ENCODE measurements at places on chromosomes 4 and X. TPM values are rescaled to one million over a fixed set of nuclear protein-coding genes. Genes with fewer than 3 reads are reported as not detected.

DGKQ gene
- 26.9 TPM for total RNA-seq

F11 gene
- total RNA-seq: 7.5 TPM

DNA sequence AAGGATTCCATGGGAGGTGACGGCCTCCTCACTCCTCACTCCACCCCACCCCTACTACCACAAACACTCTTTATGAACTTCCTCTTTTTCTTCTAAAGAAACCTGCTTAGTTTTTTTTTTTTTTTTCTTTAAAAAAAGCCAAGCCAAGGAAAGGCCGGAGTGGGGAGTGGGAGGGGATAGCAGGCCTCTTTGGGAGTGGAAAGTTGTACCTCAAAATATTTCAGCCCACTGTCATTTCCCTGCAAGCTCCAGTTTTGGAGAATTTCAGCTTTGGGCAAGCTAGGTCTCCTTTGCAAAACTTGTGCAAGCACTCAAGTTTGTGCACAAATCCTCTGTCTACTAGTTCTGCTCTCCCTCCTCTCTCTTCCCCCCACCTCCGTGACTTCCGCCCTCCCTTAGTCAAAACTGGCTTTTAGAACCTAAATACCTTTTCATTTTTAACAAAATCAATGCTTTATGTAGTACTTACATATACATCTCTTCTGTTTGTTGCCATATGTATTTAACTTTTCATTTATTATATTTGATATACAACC is 512 bp upstream of the ANTXR2 start:
- no peak for DNase-seq
- peak overlapping the region; percentile 87 for H3K27ac ChIP-seq
- no peaks in the 10 kb centered on the region for H3K27me3 ChIP-seq
- peaks cover under 1% of the 10 kb centered on the region for H3K36me3 ChIP-seq
- peak overlapping the region; percentile 79 for H3K4me3 ChIP-seq

DNA sequence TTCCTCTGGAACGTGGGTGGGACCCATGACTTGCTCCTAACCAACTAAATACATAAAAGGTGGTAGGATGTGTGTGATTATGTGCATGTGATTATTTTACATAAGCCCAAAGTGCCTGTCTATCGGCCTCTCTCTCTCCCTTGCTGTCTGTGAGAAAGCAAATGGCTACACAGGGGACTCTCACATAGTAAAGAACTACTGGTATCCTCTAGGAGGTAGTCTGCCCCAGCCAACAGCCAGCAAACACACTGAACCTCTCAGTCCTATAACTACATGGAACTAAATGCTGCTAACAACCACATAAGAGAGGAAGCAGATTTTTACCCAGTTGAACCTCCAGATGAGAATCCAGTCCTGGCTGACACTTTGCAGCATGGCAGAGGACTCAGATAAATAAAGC is 1249.4 kb downstream of the ADGRL3 start:
- H3K4me3 ChIP-seq: no peak overlapping the region
- H3K36me3 ChIP-seq: no peaks in the 10 kb centered on the region
- H3K4me1 ChIP-seq: no peaks in the 10 kb centered on the region

SLC6A14 gene
- 49.8 TPM for total RNA-seq

TASL gene
- 2.0 TPM for total RNA-seq

MAGEE2 gene
- 0.20 TPM for total RNA-seq

PPP2R2C gene
- total RNA-seq: not detected

TLR6 gene
- total RNA-seq: 3.2 TPM

- peaks cover 31% of the 10 kb centered on the region for H3K4me1 ChIP-seq
- no peak overlapping the region for H3K4me3 ChIP-seq
- H3K27ac ChIP-seq: peak overlapping the region; percentile 50
- H3K36me3 ChIP-seq: no peaks in the 10 kb centered on the region
- DNase-seq: peak; percentile 52
Observed at GRCh38 chr4:184805462-184806228, 20.1 kb downstream of the ACSL1 start.

FAM3A gene
- 50.1 TPM for total RNA-seq

GRCh38 chr4:116469582-116469981 is 615.8 kb downstream of the TRAM1L1 start:
- no peaks in the 10 kb centered on the region for H3K36me3 ChIP-seq
- H3K4me3 ChIP-seq: no peak overlapping the region
- DNase-seq: no peak
- no peaks in the 10 kb centered on the region for H3K4me1 ChIP-seq
- H3K27ac ChIP-seq: no peak overlapping the region

DNA sequence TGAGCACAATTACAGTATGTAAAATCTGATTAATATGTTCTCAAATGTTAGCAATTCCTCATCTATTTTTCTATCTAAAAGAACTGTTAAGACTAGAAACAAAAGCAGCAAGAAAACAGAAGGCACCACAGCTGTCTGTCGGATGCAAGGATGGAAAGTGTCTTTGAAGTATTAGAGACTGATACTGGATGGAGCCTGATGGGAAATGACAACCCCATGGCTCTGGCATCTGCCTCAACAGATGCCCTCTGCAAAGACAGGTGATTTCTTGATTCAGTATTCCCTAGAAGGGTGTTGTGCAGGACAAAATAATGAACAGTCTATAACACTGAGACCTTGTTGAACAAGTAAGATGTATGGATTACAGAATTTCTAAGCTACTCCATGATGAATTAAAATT is 19.7 kb downstream of the LRCH2 start:
- H3K4me1 ChIP-seq: no peaks in the 10 kb centered on the region
- no peak overlapping the region for H3K4me3 ChIP-seq
- H3K27ac ChIP-seq: no peak overlapping the region

DNA sequence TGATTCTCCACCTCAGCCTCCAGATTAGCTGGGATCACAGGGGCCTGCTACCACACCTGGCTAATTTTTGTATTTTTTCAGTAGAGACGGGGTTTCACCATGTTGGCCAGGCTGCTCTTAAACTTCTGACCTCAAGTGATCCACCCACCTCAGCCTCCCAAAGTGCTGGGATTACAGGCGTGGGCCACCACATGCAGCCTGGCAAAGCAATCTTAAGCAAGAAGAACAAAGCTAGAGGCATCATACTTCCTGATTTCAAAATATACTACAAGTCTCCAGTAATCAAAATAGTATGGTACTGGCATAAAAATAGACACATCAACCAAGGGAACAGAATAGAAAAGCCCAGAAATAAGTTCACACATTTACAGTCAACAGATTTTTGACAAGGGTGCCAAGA is 12.8 kb upstream of the F8A1 start:
- no peak for DNase-seq
- no peak overlapping the region for H3K27ac ChIP-seq
- no peaks in the 10 kb centered on the region for H3K27me3 ChIP-seq

- no peaks in the 10 kb centered on the region for H3K27me3 ChIP-seq
- H3K27ac ChIP-seq: peak overlapping the region; percentile 76
- H3K36me3 ChIP-seq: no peaks in the 10 kb centered on the region
- peak; percentile 34 for DNase-seq
Observed at GRCh38 chr4:56656346-56656643, 24.8 kb downstream of the HOPX start.

STS gene
- total RNA-seq: 5.2 TPM

- H3K27me3 ChIP-seq: no peaks in the 10 kb centered on the region
- no peak for DNase-seq
- H3K36me3 ChIP-seq: peaks cover 6% of the 10 kb centered on the region
- H3K4me1 ChIP-seq: no peaks in the 10 kb centered on the region
- H3K27ac ChIP-seq: no peak overlapping the region
Observed at GRCh38 chrX:53256446-53257041, 24.8 kb downstream of the IQSEC2 start.

SATL1 gene
- total RNA-seq: not detected

TMPRSS11B gene
- not detected for total RNA-seq

- H3K27me3 ChIP-seq: no peaks in the 10 kb centered on the region
- H3K27ac ChIP-seq: no peak overlapping the region
- peaks cover 7% of the 10 kb centered on the region for H3K36me3 ChIP-seq
- no peak for DNase-seq
Observed at GRCh38 chr4:150579551-150580234, 2.3 kb upstream of the MAB21L2 start.

CTAG1B gene
- total RNA-seq: not detected

DNA sequence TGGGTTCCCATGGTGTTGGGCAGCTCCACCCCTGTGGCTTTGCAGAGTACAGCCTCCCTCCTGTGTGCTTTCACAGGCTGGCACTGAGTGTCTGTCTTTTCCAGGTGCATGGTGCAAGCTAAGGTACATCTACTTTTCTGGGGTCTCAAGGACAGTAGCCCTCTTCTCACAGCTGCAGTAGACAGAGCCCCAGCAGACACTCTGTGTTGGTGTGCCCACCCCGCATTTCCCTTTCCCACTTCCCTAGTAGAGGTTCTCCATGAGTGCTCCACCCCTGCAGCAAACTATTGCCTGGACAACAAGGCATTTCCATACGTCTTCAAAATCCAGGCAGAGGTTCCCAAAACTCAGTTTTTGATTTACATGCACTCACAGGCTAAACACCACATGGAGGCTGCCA is 143.0 kb downstream of the TECRL start:
- no peaks in the 10 kb centered on the region for H3K27me3 ChIP-seq
- no peak overlapping the region for H3K27ac ChIP-seq
- H3K36me3 ChIP-seq: no peaks in the 10 kb centered on the region
- DNase-seq: no peak
- H3K4me1 ChIP-seq: no peaks in the 10 kb centered on the region
- H3K4me3 ChIP-seq: no peak overlapping the region

- H3K4me1 ChIP-seq: no peaks in the 10 kb centered on the region
- no peak overlapping the region for H3K4me3 ChIP-seq
- H3K27ac ChIP-seq: no peak overlapping the region
- no peak for DNase-seq
- H3K27me3 ChIP-seq: no peaks in the 10 kb centered on the region
- H3K36me3 ChIP-seq: no peaks in the 10 kb centered on the region
Observed at GRCh38 chrX:130916636-130917422, 13.8 kb upstream of the ENOX2 start.

- H3K27ac ChIP-seq: no peak overlapping the region
- no peaks in the 10 kb centered on the region for H3K4me1 ChIP-seq
- no peak overlapping the region for H3K4me3 ChIP-seq
- H3K36me3 ChIP-seq: no peaks in the 10 kb centered on the region
- no peaks in the 10 kb centered on the region for H3K27me3 ChIP-seq
Observed at GRCh38 chr4:74612837-74613236, 167.9 kb downstream of the AREG start.

DNA sequence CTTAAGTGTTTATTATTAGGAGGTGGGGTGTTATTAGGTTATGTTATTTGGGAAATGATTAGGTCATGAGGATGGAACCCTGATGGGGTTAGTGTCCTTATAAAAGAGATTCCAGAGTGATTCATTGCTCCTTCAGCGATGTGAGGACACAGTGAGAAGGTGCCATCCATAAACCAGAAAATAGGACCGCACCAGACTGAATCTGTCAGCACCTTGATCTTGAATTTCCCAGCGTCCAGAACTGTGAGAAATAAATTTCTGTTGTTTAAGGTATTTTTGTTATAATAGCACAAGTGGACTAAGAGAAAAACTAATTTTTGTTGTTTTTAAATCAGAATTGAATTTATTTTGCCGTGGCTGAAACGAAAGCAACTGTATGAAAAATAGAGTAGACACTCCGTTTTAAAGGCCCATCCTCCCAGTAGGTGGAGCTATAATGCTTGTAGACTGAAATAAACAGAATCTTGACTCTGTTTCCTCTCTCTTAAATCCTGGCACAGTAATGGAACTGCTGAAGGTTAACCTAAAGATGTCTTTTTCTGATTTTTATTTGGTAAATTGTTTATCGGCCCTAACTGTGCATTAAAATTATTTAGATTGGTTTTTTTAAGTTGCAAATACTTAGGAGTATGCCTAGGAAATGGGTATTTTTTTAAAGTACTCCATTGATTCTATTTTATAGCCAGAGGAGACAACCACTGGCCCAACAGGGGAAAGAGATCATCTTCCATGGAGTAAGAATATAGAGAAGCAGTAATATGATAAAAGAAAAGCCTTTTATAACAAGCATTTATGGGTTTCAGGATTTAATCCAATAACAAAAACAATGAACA is 133.2 kb upstream of the ADAMTS3 start:
- peak overlapping the region; percentile 41 for H3K4me3 ChIP-seq
- no peaks in the 10 kb centered on the region for H3K36me3 ChIP-seq
- no peak overlapping the region for H3K27ac ChIP-seq
- no peaks in the 10 kb centered on the region for H3K27me3 ChIP-seq
- no peaks in the 10 kb centered on the region for H3K4me1 ChIP-seq

DNA sequence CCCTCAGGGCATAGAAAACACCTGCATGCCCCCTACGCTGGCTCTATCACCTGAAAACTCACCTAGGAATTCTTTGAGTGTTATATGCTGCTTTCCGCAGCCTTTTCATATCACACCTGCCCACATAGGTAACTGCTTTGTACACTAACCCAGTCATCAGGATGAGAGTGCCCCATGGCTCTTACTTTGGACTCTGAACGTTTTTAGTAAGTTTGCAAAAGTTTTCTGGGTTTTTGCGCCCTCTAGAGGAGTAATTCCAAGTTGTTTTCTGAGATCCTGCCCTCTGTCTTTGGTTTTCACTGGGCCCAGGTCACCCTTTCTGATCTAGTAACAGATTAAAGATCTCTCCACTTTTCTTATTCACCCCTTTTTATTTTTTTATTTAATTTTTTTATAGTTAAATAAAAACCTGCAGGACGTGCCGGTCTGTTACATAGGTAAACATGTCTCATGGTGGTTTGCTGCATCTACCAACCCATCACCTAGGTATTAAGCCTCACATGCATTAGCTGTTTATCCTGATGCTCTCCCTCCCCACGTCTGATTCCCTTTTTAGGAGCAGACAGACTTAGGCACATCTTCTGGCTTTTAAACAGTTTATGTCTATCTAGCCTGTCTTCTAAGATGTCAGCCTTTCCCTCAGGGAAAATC is 139.2 kb downstream of the NWD2 start:
- no peak overlapping the region for H3K4me3 ChIP-seq
- no peak overlapping the region for H3K27ac ChIP-seq
- peaks cover under 1% of the 10 kb centered on the region for H3K4me1 ChIP-seq
- H3K27me3 ChIP-seq: no peaks in the 10 kb centered on the region

DNA sequence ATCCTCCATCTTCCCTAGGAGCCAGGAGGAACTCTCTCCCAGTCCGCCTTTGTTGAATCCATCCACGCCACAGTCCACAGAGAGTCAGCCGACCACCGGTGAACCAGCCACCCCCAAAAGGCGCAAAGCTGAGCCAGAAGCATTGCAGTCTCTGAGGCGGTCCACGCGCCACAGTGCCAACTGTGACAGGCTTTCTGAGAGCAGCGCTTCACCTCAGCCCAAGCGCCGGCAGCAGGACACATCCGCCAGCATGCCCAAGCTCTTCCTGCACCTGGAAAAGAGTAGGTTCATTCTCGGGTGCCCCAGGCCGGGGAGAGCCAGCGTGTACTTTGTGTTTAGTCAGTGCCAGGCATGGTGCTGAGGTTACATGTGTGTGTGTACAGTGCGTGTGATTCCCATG is 7.4 kb downstream of the MSL3 start:
- H3K4me1 ChIP-seq: no peaks in the 10 kb centered on the region
- DNase-seq: no peak
- no peaks in the 10 kb centered on the region for H3K36me3 ChIP-seq
- H3K27me3 ChIP-seq: no peaks in the 10 kb centered on the region
- H3K27ac ChIP-seq: no peak overlapping the region

Measured in upper lobe of left lung (tissue), 6 donors.